ENCODE measurements at places on chromosomes 2 and 18.

DNA sequence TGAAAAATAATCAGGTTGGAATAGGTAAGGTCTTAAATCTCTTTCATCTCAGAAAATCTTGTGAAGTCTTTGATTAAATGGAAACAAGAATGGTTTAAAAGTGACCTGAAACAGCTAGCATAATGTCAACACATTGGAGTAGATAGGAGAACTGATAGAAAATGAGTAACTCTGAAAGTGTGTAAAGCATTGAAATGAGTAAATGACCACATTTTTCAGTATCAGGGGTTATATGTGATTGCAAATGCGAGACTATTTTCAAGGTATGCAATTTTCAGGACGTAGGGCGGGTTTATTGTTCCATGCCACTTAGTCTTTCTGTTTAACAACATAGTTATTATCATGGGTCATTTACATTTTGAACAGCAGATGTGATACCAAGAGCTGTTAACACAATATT is 1383.2 kb downstream of the LRP1B start:
- DNase-seq: no peak

DNA sequence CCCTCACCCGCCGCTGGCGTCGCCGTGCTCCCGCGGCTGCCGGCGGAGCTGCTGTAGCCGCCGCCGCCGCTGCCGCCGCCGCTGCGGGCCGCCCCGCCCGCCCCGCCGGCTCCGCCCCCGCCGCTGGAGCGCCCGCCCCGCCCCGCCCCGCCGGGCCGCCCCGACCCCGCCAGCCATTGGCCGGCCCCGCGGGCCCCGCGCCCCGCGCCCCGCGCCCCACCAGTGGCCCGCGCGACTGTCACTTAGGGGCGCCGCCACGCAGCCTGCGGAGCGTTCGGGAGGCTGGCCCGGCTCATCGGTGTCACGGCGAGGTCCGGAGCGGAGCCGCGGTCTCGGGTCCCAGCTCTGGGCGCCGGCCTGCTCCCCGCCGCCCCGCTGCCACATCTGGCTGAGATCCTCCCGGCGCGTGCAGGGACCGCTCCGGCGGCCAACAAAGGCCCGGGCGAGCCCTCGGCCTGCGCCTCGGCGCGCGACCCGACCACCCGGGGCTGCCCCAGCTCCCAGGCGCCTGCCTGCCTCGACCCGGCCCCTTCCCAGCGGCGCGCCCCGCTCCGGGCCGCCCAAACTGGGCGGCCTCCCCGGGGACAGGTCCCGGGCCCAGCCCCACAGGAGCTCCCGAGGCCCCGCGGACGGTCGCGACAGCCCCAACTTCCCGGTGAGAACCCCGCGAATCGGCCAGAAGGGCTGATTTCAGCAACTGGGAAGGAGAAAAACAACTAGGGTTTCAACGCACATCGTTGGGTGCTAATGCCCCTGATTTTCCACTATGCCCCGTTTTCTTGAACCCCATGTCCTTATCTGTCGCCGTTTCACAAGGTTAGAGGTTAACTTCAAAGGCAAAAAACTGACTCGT is at the start of gene MGAT4A:
TSS of gene MGAT4A (minus strand) at position 92 of the 853 bp plus-strand sequence. CDS start 4,800 bp downstream, outside the sequence.
- DNase-seq: no peak

DNA sequence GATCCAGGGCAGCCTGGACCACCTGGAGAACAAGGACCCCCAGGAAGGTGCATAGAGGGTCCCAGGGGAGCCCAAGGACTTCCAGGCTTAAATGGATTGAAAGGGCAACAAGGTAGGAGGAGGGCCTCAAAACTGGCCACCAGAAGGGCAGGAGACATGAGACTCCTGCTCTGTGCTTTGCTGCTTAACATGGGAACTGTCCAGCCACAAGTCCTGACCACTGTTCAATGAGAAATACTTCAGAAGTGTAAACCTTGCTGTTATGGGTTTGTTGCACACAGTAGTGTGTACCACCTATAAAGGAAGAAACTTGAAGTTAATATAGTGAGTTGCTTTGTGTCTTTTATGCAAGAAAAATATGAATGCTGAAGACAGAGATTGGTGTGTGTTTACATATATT is 44.2 kb upstream of the MFF start:
- no peak for DNase-seq

DNA sequence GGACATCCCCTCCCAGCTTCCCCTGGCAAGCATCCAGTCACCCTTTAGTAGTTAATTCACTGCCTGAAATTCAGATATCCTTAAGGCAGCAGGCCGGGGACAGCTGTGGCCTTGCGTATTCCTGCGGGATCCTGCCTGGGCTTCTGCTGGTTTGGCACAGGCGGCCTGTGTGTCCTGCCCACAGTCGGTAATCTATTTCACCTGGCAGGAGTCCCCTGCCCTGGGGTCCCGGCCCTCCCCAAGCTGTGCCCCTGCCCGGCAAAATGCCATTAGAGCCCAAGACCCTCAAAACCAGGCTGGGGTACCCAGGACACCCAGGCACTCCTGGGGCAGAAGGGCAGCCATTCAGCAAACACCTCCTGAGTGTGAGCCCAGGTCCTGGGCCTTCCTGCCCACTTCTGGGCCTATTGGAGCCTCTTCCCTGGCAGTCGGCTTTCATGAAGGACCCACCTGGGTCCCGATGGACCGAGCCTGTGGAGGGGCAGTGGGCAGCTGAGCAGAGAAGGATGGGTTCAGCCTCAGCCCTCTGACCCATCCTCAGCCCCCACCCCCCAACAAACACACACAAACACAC is 11.6 kb downstream of the CROCC2 start:
- DNase-seq: no peak
